ENCODE measurements at places on chromosomes 6 and 20.
A peak's percentile ranks its signal among the peaks of the same experiment; 100 is the strongest.

- no peak for DNase-seq
Measured at GRCh38 chr6:168196881-168197635, 118.0 kb upstream of the FRMD1 start.

DNA sequence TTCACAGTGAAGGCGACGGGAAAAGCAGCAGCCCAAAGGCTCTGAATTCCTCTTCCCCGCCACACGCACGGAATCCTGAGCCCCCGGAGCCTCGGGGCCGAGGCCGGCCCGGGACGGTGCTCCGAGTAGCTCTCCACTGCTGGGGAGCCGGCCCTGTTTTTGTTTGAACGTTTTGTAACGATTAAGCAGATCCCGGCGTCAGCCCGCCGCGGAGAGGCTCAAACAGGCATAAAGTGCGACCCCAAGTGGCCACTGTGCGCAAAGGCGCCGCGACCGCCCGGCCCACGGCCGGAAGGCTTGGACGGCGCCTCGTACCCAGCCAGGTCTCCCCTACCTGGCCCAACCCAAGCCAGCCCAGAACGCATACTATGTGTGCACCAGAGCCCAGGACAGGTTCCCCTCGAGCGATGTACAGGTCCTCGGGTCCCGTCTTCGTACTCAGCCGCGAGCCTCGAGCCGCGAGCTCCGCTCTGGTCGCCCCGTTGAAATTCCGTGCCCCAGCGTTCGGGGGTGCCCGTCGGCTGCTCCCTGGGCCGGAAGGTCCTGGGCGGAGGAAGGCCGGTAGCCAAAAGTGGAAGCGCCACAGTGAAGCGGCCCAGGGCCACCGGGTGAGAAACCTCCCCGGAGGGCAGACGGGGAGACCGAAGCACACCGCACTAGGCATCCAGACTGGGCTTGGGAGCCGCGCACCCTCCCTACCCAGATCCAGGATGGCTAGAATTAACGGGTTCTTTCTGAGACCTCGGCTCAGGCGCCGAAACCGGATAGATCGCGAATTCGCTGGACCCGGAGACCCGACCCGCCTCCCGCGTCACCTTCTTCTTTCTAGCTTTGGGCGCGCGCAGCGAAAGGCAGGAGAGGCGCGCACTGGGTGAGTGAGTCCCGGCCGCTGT, 1.2 kb upstream of the MAFB start:
- peak; percentile 90 for DNase-seq

- no peak for DNase-seq
Measured at GRCh38 chr6:150129616-150130505, 13.0 kb upstream of the PPP1R14C start.

- DNase-seq = peak; percentile 11
Measured at GRCh38 chr6:105591053-105591452, 188.2 kb upstream of the PREP start.

DNA sequence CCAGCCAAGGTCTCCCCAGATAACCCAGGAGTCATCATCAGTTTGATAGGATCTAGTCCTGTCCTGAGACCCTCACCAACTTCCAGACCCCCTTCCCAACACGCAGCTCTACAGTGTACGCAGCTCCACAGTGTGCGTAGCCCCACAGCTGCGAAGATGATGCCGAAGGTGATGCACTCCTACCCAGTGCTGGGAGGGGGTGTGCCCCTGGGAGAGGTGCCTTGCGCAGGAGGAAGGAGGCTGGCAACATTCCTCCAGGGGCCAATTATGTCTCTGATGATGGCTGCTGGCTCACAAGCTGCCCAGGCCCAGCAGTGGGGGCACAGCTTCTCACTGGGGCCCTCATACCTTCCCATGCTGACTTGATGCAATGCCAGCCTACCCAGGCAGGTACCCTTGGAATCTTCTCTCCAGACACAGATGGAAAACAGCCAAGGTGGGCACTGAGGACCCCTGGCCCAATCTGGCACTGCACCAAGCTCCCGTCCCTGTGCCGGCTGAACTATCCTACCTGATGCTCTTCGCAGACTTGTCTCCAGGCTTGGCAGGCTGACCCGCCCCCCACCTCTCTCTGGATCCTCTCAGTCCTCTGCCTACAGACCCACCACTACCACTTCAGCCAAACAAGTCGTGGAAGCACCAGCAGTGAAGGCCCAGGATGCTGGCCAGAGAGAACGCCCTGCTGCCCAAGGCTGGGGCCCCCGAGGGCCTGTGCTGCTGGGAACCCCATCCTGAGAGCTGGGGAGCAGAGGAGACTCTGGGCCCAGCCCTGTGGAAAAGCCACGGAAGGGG, 1.4 kb downstream of the ZNF512B start:
- no peak for DNase-seq
